ENCODE measurements at places on chromosomes 1 and 21.

DNA sequence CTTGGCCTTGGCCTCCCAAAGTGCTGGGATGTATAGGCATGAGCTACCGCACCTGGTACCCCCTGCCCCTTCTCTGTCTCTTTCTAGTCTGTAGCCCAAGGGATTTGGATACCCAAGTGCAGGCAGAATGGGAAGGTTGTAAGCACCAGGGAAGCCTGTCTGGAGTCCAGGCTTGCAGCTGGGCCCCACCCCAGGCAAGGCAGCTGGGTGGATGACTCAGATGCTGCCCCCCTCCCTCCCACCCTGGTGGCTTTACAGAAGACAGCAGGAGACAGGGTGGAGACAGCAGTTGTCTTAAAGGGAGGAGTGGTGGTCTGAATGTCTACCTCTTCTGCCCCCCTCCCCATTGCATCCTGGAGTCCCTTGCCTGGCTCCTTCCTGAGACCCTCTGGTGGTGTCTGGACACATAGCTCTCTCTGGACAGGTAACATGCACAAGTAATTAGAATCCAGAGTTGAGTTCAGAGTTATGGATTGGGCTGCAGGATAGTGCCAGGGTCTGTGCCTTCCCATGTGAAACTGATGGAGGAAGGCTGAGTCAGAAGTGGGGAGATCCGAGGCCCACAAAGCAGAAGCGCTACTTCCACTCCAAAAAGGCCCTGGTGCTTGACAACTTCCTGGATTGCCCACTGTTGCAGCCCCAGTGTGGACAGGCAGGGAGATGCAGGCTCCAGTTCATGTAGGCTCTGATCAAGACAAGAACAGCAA lies 5.1 kb downstream of the LMNA start:
- peak; percentile 21 for DNase-seq

GRCh38 chr21:28160378-28160777 lies 832.3 kb downstream of the LTN1 start:
- DNase-seq, result no peak

- DNase-seq, result peak; percentile 33
These were observed 1.5 kb upstream of the BATF3 start for GRCh38 chr1:212700892-212701819.

GRCh38 chr1:38558500-38559445 lies 300.8 kb downstream of the RRAGC start:
- DNase-seq, result no peak

GRCh38 chr1:208924928-208925327 lies 658.6 kb upstream of the CAMK1G start:
- no peak for DNase-seq

DNA sequence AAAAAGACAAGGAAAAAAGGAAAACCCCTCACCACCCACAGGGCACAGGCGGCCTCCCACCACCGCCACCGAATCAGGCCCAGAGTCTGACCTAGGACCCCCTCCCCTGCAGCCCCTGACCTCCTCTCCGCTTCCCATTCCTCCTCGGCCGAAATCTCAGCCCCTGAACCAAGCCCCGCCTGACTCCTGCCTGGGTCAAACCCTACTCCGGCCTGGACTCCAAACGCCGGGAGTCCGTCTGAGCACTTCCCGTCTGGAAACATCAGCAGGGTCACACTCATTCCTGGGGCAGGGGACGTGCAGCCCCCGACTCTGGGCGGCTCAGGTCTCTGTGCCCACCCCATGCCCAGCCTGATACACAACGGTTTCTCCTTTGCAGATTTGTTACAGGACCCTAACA lies 26.4 kb upstream of the SUMO3 start:
- no peak for DNase-seq

DNA sequence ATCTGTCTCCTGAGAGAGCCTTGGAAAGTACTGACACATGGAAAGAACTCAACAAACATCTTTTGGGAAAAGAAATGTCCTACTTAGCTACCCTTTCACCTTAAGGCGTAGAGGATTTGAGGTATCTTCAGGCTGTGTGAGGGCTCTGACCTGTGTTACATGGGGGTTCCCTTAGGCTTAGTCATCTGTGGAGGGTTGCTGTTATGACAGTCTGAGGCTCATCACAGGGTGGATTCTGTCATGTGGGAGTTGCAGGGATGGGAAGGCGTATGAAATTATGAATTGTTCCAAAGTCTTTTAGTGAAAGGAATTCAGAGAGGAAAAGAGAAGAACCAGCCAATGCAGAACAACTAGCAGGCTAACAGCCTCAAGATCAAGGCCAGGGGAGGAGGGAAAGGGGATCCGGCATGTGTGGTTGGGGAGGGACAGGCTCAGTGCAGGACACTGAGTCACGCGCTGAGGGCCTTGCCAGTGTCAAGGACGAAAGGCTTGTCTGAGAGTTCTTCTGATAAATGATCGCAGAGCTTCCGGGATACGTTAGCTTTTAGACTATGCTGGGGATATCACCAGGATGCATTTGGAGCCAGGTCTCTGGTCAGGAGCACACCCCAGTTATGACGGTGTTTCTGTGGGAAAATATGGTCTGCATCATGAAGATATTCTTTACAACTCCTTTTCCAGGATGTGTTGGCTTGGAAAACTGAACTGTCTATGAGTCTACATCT lies 24.6 kb upstream of the PLA2G2C start:
- DNase-seq, result no peak

DNA sequence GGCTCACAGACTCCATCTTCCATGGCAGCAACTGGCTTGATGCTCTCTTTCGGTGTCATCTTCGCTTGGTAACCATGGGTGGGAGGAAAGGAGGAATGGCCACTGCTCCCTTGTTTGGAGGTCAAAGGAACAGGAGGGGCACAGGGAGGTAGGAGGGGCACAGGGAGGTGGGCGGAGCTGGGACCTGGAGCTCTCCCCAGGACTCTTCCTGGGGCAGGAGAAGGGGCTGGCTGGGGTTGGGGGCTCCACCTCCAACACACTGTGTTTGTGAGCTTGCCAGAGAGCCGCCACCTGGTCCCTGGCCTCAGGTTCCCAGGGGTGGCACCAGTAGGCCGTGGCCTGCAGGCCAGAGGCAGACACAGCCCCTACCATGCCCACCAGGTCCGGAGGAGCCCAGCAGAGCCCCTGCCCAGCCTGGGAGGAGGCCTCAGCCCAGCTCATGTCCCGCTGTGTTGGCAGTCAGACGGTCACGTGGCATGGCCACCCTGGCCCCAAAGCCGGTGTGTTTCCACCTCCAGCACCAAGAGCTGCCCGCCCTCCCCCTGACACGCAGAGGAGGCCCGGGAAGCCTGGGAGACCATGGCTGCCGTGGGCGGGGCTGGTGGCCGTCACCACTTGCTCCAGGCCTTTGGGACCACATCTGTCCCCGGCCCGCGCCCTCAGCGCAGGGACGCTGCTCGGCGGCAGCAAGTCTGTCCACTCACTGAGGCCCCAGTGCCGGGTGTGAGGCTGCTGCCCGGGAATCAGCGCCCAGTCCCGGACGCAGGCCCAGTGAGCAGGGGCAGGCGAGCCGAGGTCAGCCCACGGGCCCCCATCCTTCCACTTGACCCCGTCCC lies 73.9 kb downstream of the MORN1 start:
- DNase-seq, result no peak

- peak; percentile 95 for DNase-seq
These were observed at the start of gene RLF for GRCh38 chr1:40161125-40161887. Gene RLF (plus strand): TSS chr1:40161387. CDS start chr1:40161400, 13 bp downstream.

DNA sequence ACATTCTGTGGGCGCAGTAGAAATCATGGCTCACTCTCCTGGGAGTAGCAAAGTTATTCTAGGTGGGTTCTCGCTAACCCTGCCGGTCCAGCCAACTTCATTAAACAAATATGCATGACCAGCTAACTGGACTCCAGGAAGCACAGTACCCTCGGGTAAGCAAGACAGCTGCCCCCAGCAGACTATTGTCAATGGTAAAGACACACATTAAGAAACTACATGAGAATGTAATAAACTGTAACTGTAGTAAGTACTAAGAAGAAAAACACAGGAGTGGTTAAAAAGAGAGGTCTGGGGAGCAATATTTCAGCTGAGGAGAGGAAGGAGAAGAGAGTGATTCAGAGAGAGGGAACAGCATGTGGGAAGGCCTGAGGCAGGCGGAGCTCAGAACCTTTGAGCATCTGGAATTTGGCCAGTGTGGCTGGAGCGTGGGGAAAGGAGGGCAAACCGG lies 7.4 kb downstream of the SLC2A5 start:
- no peak for DNase-seq

- DNase-seq, result peak; percentile 55
These were observed 5.7 kb downstream of the GJB3 start for GRCh38 chr1:34786521-34787325.

DNA sequence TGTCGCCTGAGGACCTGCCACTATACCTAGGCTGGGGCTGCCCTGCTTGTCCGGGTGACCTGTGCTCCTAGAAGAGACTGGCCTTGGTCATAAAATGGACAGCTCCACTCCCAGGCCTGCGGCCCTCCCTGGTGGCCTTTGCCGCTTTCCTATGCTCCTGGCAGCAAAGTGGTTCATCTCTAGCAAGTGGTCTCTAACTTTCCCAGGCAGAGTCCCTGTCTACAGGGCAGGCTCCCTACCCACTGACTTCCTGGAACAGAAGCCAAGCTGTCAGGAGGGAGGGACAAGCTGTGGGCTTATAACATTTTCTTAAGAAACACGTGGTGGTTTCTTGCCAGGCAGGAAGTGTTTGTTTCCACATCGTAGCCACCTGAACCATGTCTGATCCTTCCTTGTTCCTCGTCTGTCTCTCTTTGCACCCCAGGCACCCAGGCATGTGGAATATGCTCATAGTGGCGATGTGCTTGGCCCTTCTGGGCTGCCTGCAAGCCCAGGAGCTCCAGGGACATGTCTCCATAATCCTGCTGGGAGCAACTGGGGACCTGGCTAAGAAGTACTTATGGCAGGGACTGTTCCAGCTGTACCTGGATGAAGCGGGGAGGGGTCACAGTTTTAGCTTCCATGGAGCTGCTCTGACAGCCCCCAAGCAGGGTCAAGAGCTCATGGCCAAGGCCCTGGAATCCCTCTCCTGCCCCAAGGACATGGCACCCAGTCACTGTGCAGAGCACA lies 10.1 kb downstream of the H6PD start:
- no peak for DNase-seq

- DNase-seq, result peak; percentile 8
These were observed 65.0 kb downstream of the WDR64 start for GRCh38 chr1:241716915-241717656.

- DNase-seq, result no peak
These were observed 1.5 kb downstream of the CACHD1 start for GRCh38 chr1:64471218-64472039.

- no peak for DNase-seq
These were observed 42.1 kb downstream of the HOOK1 start for GRCh38 chr1:59856725-59857338.

DNA sequence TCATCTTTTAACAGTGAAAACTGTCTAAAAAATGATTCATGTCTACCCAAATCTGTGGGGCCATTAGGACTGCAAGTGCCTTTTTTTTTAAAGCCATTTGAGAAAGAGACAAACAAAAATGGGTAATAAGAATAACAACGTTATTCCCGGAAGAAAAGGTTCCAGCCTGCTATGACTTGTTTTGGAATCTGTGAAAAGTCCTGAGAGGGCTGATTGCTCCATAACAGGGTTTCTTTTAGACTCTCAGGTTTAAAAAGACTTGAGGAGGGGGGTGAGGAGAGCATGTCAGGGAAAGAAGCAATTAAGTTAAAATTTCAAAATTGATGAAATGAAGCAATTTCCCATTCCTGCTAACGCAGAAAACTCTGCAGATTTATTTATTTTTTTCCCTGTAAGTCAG lies 56.4 kb downstream of the CACHD1 start:
- no peak for DNase-seq

- no peak for DNase-seq
These were observed 341.9 kb downstream of the PTBP2 start for GRCh38 chr1:97063532-97063931.

- DNase-seq, result no peak
These were observed 32.1 kb downstream of the NCAM2 start for GRCh38 chr21:21030311-21030710.

- DNase-seq, result no peak
These were observed 9.3 kb downstream of the ATP1A1 start for GRCh38 chr1:116382321-116382720.

- no peak for DNase-seq
These were observed 18.5 kb downstream of the UBE2G2 start for GRCh38 chr21:44783020-44783696.

DNA sequence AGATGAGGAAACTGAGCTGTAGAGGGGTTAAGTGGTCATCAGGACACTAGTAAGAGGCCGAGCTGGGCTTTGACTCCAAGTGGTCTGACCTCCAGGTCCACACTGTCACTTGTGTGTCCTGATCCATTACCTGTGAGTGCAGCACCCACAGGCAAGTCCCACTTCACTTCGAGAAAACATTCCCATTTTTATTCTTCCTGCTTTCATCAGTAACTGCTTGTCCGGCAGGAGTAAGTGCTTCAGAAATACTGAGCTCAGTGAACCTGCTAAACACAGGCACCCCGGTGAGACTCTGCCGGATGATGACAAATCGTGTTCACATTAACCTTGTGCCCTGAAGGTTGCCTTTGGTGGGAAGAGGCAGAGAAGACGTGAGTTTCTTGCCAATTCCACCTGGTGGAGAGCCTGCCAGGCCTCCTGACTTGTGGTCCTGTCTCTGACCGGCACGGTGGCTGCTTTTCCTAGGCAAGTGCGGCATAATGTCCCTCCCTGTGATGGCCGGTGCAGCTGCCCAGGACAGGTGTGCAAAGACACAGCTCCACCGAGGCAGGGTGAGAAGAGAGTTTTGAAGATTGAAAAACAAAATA lies 29.4 kb downstream of the ZBTB18 start:
- no peak for DNase-seq

- no peak for DNase-seq
These were observed 58.8 kb downstream of the RAB3GAP2 start for GRCh38 chr1:220213382-220213983.

- no peak for DNase-seq
These were observed 107.7 kb downstream of the AJAP1 start for GRCh38 chr1:4762146-4762545.

DNA sequence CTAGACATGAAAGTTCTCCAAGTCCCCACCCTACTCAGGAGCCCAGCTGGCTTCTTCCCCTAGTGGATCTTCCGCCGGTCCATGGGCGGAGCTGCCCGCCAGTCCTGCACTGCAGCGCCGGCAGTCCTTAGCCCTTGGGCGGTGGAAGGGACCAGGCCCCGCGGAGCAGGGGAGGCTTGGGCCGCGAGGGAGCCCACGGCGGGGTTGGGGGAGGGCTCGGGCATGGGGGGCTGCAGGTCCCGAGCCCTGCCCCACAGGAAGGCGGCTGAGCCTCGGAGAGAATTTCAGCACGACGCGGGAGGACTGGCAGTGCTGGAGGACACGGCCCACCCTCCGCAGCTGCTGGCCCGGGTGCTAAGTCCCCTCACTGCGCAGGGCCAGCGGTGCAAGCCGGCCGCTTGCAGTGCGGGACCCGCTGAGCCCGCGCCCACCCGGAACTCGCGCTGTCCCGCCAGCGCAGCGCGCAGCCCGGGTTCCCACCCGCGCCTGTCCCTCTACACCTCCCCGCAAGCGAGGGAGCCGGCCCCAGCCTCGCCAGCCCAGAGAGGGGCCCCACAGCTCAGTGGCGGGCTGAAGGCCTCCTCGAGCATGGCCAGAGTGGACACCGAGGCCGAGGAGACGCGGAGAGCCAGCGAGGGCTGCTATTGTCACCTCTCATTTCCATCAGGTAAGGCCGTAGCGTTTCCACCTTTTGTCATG lies 1398.6 kb downstream of the MRPL39 start:
- DNase-seq, result no peak

Data from activated CD4-positive, alpha-beta T cell treated with anti-CD3 and anti-CD28 coated beads for 4 hours (primary cell).